CD4-positive, alpha-beta T cell (primary cell): ENCODE measurements at places on chromosomes 2 and 18. TPM values are rescaled to one million over a fixed set of nuclear protein-coding genes. Genes with fewer than 3 reads are reported as not detected.

DNA sequence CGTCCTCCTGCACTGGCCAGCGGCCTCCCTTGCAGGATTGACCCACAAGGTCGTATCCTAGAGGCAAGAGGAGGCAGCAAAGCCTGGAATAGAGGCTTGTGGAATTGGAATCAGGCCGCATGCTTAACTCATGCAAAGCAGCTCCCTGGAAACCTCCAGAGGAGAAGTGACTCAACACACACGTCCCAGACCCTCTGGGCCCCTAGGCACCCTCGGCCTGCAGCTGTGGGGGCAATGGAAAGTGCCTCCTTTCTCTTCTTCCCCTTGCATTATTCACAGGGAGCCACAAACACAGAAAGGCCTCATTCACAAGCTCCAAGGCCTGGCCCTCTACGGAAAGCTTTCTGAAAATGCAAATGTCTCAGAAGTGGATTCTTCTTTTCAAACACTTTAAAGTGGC lies 19.6 kb downstream of the SPATA3 start:
- no peaks in the 10 kb centered on the region for H3K36me3 ChIP-seq
- no peak for DNase-seq
- H3K27me3 ChIP-seq = peaks cover 3% of the 10 kb centered on the region
- H3K27ac ChIP-seq = no peak overlapping the region
- H3K4me3 ChIP-seq = no peak overlapping the region

Gene SERPINB11
- total RNA-seq = not detected

Gene SKA1
- 0.08 TPM for total RNA-seq

Gene ASB18
- not detected for total RNA-seq

DNA sequence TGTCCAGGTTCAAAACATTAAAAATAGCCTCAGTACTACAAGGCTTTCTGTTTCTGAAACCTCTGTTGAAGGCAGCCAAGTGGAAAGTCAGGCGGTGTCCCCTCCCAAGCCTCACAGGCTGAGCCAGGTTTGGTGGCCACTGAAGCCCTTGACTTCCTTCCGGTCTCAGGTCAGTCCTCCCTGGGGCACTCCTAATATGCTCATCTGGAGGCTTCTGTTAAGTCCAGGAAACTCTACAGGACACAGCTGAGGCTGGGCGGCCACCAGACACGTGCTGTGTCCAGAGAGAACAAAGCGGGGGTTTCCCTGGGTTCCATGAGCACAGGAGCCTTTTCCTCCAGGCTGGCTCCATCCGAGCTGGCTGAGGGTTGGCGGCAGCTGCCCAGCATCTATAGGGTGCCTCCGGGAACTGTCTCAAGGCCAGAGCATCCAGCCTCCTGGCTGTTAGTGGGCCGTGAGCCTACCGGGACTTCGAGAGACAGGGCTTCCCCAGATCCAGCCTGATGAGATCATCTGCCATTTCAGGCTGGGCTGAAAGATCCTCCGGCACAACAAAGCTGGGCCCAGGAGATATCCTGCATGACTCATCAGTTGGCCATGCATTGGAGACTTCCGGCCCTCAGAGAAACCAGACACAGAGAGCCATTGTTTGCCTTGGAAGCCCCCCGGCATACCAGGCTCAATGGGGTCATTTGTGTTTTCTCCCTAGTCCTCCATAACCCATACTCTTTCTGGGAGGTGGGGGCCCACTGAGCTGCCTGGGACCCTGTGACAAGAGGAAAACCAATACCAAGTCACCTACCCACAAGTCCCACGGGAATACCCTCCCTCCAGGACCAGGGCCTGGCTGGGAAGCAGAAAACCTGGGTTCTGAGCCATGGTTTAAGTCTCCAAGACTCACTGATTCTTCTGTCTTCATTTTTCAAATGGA lies 71.7 kb downstream of the HS1BP3 start:
- H3K4me3 ChIP-seq = no peak overlapping the region
- DNase-seq = no peak
- H3K36me3 ChIP-seq = no peaks in the 10 kb centered on the region
- H3K27ac ChIP-seq = no peak overlapping the region
- H3K4me1 ChIP-seq = peaks cover 18% of the 10 kb centered on the region
- no peaks in the 10 kb centered on the region for H3K27me3 ChIP-seq

DNA sequence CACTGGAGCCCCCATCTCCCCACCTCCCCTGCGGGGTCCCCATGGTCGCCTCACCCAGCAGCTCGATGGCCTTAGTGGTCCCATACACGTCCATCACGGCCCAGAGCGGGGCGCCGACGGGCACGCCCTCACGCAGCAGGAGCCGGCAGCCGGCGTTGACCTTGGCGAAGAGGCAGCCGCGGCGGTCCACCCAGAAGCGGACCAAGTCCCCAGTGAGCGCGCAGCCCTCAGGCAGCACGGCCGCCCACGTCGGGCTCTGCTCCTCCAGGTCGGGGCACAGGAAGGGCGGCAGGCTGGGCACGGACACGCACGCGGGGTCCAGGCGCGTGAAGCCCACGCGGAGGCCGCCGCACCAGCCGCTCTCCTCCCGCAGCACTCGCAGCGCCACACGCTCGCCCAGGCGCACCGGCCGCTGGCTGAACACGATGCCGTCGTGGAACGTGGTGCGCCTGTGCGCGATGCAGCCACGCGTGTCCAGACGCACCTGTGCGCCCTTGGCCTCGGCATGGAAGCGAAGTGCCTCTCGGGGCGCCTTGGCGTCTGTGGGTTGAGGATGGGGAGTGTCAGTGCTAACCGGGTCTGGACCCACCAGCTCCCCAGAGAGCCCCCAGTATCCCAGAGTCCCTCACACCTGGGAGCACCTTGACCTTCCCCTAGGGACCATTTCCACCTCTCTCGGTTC lies 4.6 kb downstream of the NEURL3 start:
- H3K36me3 ChIP-seq = no peaks in the 10 kb centered on the region
- no peaks in the 10 kb centered on the region for H3K27me3 ChIP-seq
- H3K4me3 ChIP-seq = no peak overlapping the region
- H3K4me1 ChIP-seq = peaks cover 17% of the 10 kb centered on the region

- H3K4me3 ChIP-seq = no peak overlapping the region
- H3K4me1 ChIP-seq = no peaks in the 10 kb centered on the region
- H3K36me3 ChIP-seq = no peaks in the 10 kb centered on the region
- no peak overlapping the region for H3K27ac ChIP-seq
- DNase-seq = no peak
- H3K27me3 ChIP-seq = no peaks in the 10 kb centered on the region
Observed at GRCh38 chr2:144834363-144834762, 314.4 kb upstream of the ZEB2 start.

DNA sequence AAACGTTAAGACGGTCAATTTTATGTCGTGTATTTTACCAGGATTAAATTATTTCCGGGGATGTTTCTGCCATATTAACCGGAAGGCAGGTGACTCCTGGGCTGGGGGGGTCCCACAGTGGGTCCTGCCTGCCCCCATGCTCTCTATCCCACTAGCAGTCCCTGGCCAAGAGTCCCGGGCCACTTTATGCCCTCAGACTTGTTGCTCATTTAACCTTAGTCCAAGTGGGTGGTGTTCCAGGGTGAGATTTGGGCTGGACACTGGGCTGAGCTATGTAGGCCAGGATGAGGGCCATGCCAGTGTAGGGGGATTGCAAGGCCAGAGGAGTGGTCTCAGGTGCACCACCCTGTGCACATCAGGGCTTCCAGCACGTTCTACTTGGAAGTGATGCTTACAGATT lies 24.1 kb downstream of the TWIST2 start:
- no peak for DNase-seq
- no peaks in the 10 kb centered on the region for H3K27me3 ChIP-seq
- H3K4me1 ChIP-seq = no peaks in the 10 kb centered on the region
- no peak overlapping the region for H3K27ac ChIP-seq
- no peak overlapping the region for H3K4me3 ChIP-seq

DNA sequence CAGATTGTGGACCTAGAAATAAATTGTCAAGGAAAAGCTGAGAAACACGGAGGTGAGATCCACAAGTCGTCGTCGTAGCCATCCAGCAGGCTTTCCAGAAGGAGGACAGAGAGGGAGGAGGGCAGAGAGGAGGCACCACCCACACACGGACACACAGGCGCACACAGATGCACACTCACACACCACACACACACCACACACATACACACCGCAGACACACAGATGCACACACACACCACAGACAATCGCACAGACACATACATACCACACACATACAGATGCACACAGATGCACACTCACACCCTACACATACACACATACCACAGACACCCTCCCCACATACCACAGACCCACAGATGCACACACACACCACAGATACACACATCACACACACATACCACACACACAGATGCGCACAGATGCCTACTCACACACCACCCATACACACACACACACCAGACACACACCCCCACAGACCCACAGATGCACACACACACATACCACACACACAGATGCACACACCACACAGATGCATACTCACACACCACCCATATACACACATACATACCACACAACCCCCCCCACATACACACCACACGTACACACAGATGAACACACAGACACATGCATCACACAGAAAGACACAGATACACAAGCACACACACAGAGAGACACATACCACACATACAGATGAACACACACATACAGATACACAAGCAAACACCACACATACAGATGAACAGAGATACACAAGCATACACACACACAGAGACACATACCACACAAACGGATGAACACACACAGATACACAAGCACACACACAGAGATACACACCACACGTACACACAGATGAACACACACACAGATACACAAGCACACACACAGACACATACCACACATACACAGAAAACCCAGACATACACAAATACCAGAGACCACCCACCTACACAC lies 12.7 kb upstream of the BOK start:
- H3K36me3 ChIP-seq = no peaks in the 10 kb centered on the region
- H3K27me3 ChIP-seq = peaks cover 19% of the 10 kb centered on the region
- no peak for DNase-seq

GRCh38 chr2:13558368-13558767 lies 841.6 kb downstream of the TRIB2 start:
- H3K36me3 ChIP-seq = no peaks in the 10 kb centered on the region
- no peaks in the 10 kb centered on the region for H3K4me1 ChIP-seq
- H3K27ac ChIP-seq = no peak overlapping the region
- no peak for DNase-seq
- no peaks in the 10 kb centered on the region for H3K27me3 ChIP-seq
- no peak overlapping the region for H3K4me3 ChIP-seq

Gene ACKR3
- 0.61 TPM for total RNA-seq

Gene HMSD
- not detected for total RNA-seq

Gene CCBE1
- total RNA-seq = not detected

Gene MLPH
- not detected for total RNA-seq

Gene ZSWIM2
- not detected for total RNA-seq

DNA sequence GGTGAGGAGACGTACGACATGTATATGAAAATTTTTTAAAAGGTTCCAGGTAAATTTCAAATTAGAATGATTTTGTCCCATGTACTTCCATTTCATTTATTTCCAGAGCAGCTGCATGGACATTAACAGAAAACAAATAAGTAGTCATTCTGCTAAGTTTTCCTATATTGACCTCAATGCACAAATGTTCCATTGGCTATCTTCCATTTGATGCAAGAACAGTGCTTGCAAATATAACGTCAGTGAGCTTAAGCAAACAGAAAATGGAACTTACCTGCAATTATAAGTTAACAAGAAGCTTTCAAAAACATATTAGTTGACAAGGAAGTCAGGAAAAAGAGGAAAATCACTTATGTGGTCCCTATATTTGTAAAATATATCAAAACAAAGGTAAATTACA lies 16.6 kb downstream of the PAIP2B start:
- no peaks in the 10 kb centered on the region for H3K27me3 ChIP-seq
- no peaks in the 10 kb centered on the region for H3K4me1 ChIP-seq
- H3K27ac ChIP-seq = no peak overlapping the region
- no peaks in the 10 kb centered on the region for H3K36me3 ChIP-seq
- no peak for DNase-seq
- H3K4me3 ChIP-seq = no peak overlapping the region

Gene ATG16L1
- total RNA-seq = 135 TPM

Gene D2HGDH
- total RNA-seq = 27.6 TPM

- H3K4me1 ChIP-seq = no peaks in the 10 kb centered on the region
- no peak overlapping the region for H3K27ac ChIP-seq
- H3K36me3 ChIP-seq = peaks cover 43% of the 10 kb centered on the region
- DNase-seq = no peak
- no peak overlapping the region for H3K4me3 ChIP-seq
Observed at GRCh38 chr2:199940373-199940772, 14.9 kb downstream of the TYW5 start.

Gene SLC5A7
- total RNA-seq = not detected

DNA sequence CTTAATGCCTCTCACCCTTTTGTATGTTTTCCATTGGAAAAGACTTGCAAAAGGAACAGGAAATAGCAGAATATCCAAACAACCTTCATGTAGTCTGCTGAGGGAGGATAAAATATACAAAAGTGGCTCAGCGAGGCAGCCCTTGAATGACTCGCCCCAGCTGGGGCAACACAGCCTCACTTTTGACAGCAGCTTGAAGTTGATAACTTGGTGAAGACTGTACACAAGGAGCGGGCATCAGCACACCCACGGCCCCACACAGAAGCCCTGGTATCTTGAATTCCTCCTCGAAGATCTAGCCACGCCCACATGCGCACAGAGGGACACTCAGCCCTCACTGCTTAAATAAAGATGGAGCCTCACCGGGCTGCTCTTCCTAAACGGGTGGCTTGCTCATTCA lies 161.0 kb downstream of the IRS1 start:
- DNase-seq = no peak
- H3K4me3 ChIP-seq = no peak overlapping the region
- H3K27ac ChIP-seq = no peak overlapping the region

DNA sequence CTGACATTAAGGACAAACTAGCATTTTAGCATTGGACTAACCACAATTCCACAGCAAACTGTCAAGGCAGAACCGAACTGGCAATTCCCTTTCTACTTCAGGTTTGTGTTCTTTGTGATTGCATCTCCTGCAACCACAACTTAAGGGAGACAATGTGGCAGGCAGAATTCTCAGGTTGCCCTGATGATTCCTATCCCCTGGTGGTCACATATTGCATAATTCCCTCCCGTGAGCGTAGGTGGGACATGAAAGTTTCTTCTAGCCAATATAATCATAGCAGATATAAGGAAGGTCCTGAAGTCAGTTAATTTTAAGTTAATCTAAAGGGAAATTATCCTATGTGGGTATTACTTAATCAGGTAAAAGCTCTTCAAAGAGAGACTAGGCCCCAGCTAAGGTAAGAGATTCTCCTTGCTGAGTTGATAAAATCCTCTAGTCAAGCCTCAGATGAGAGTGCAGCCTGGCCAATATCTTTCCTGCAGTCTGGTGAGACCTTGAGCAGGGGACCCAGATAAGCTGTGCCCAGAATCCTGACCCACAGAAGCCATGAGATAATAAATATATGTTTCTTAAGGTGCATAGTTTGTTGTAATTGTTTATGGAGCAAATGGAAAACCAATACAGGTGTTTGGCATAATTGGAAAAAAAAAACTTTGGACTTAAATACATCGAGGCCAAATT lies 45.9 kb upstream of the TNP1 start:
- H3K36me3 ChIP-seq = no peaks in the 10 kb centered on the region
- H3K27me3 ChIP-seq = no peaks in the 10 kb centered on the region
- H3K4me3 ChIP-seq = no peak overlapping the region
- H3K27ac ChIP-seq = no peak overlapping the region
- H3K4me1 ChIP-seq = no peaks in the 10 kb centered on the region

Gene CTAGE1
- total RNA-seq = not detected
